NCI-H345 (cell line): ENCODE measurements at places on chromosomes 2 and 18.

DNA sequence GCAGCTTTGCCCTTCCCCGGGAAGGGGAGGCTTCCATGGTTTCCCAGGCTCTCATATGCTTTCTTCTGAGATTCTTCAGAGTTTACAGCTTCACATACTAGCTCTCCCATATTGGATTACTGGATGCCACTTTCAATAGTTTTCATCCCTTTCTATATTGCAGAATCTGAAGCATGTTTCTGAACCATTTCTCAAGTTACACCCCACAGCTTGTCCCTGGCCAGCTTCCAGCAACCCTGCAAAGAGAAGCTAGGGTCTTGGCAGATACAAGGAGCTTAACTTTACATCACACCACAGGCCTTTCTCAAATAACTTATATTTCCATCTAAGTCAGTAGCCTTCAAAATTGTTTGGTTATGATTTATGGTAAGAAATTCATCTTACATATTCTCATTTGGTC, 39.6 kb downstream of the LHCGR start:
- no peak for DNase-seq

DNA sequence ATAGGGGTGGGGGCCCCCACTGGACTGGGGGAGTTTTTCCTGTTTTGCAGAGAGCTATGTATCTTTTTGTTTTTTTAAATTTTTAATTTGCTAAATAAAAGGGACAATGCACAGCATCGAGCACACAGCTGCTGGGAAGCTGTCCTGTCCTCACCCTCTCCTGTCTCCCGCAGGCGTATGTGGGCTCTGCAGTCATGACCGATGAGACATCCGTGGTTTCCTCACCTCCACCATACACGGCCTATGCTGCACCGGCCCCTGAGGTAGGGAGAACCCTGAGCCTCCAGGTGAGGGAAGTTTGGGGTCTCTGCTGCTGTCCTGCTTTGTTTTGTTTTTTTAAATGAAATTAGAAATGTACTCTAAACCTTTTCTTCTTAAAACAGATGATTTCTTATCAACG, 27.6 kb downstream of the PLEKHB2 start:
- DNase-seq = no peak

- DNase-seq = no peak
Observed at GRCh38 chr18:50850307-50851065, 28.4 kb upstream of the ME2 start.

- no peak for DNase-seq
Observed at GRCh38 chr2:26730549-26731344, 33.3 kb upstream of the SLC35F6 start.

- DNase-seq = no peak
Observed at GRCh38 chr2:239187464-239188253, 213.2 kb downstream of the HDAC4 start.
